Activated T-helper 2 cell treated with anti-CD3 and anti-CD28 coated beads, Interferon-gamma antibody, Interleukin-2, Interleukin-4, amounts not matched to agents 10 μg/mL and 5 μg/mL and 100 μg/mL, durations not matched to agents 14 hours and 24 hours and 36 hours (primary cell): ENCODE measurements at places on chromosomes 12 and 14. TPM values are rescaled to one million over a fixed set of nuclear protein-coding genes. Genes with fewer than 3 reads are reported as not detected.

PTPRQ gene
- not detected in 2 replicates for total RNA-seq

GRCh38 chr12:120762086-120762485 lies 36.5 kb downstream of the ACADS start:
- H3K27ac ChIP-seq: no peak overlapping the region
- H3K4me3 ChIP-seq: no peak overlapping the region
- peaks cover 2% of the 10 kb centered on the region for H3K4me1 ChIP-seq

DNA sequence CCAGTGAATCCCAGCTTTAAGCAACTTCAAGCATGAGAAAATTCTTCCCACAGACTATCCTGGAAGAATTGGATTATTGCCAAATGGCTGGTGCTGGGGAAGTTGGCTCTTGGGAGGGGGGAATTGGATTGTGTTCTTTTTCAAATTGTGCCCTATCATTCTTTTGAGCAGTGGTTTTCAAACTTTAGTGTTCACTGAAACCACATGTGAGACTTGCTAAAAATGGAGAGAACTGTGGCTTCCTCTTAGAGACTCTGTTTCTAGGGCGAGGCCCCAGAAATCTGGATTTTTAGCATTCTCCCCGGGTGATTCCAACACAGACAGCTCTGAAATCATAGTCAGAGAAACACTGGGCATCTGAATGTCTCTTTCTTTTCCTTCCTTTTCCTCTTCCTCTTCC lies 14.3 kb upstream of the OTUB2 start:
- peaks cover 1% of the 10 kb centered on the region for H3K27me3 ChIP-seq
- H3K4me3 ChIP-seq: no peak overlapping the region
- H3K27ac ChIP-seq: peak overlapping the region; percentile 43
- H3K4me1 ChIP-seq: peaks cover 36% of the 10 kb centered on the region
- DNase-seq: no peak
- no peaks in the 10 kb centered on the region for H3K36me3 ChIP-seq

DNA sequence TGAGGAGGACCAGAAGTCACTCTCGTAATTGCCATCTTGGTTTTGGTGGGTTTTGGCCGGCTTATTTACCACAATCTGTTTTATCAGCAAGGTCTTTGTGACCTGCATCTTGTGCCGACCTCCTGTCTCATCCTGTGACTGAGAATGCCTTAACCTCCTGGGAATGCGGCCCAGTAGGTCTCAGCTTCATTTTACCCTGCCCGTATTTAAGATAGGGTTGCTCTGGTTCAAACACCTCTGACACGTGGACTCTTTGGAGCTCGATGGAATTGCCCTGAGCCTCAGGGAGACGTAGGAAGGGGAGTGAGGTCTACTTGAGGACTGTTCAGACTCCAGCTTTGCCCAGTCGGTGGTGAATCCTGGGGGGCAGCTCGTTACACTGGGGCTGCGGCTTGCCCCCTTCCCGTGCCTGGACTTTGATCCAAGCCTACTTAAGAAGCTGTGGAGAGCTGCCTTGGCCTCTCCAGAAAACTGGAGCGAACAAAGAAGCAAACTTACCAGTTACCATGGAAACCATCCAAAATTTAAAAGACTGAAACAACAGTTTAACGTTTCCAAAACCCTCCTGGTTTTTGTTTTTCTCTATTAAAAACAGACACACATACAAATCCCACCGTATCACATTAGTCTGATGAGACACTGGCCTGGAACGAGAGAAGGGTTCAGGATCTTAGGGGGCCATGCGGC lies 28.0 kb downstream of the CALM1 start:
- H3K36me3 ChIP-seq: no peaks in the 10 kb centered on the region
- no peaks in the 10 kb centered on the region for H3K4me1 ChIP-seq
- no peaks in the 10 kb centered on the region for H3K27me3 ChIP-seq
- no peak overlapping the region for H3K4me3 ChIP-seq

- no peak overlapping the region for H3K4me3 ChIP-seq
- no peaks in the 10 kb centered on the region for H3K36me3 ChIP-seq
- H3K4me1 ChIP-seq: no peaks in the 10 kb centered on the region
- DNase-seq: no peak
- H3K27me3 ChIP-seq: peaks cover 22% of the 10 kb centered on the region
- no peak overlapping the region for H3K27ac ChIP-seq
These were observed 2.1 kb downstream of the RNASE13 start for GRCh38 chr14:21032326-21033132.

DNA sequence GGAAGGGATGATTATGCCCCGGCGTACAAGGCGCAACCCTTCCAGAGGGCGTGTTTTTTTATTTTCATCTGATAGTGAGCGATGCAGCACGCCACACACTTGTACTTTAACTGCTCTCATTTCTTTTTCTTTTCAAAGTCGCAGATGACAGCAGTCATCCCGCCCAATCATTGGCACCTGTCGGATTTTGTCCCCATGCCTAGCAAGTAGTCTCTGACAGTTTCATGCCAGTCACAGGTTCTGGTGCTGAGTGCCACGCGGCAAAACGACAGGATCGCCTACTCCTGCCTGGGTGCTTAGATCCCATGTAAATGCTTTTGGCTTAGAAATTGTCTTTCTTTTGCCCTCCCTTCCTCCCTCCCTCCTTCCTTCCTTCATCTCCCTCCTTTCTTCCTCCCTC lies 117.7 kb downstream of the GLT1D1 start:
- no peaks in the 10 kb centered on the region for H3K36me3 ChIP-seq
- H3K4me1 ChIP-seq: peaks cover 11% of the 10 kb centered on the region
- no peak overlapping the region for H3K4me3 ChIP-seq
- peaks cover 21% of the 10 kb centered on the region for H3K27me3 ChIP-seq

- no peak overlapping the region for H3K27ac ChIP-seq
- no peak overlapping the region for H3K4me3 ChIP-seq
- no peak for DNase-seq
- no peaks in the 10 kb centered on the region for H3K36me3 ChIP-seq
- peaks cover 2% of the 10 kb centered on the region for H3K4me1 ChIP-seq
These were observed 86.9 kb downstream of the SPTSSA start for GRCh38 chr14:34374998-34375740.

DNA sequence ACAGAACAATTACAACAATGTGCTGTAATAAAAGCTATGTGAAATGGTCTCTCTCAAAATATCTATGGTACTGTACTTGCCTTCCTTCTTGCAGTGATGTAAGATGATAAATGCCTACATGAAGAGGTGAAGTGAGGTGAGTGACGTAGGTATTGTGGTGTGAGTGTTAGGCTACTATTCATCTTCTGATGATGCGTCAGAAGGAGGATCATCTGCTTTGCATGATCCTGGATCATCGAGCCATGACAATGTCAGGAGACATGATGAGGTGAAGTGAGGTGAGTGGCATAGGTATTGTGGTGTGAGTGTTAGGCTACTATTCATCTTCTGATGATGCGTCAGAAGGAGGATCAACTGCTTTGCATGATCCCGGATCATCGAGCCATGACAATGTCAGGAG lies 105.8 kb downstream of the KCNC2 start:
- no peaks in the 10 kb centered on the region for H3K36me3 ChIP-seq
- no peak overlapping the region for H3K4me3 ChIP-seq
- H3K27ac ChIP-seq: no peak overlapping the region
- H3K27me3 ChIP-seq: no peaks in the 10 kb centered on the region

DNA sequence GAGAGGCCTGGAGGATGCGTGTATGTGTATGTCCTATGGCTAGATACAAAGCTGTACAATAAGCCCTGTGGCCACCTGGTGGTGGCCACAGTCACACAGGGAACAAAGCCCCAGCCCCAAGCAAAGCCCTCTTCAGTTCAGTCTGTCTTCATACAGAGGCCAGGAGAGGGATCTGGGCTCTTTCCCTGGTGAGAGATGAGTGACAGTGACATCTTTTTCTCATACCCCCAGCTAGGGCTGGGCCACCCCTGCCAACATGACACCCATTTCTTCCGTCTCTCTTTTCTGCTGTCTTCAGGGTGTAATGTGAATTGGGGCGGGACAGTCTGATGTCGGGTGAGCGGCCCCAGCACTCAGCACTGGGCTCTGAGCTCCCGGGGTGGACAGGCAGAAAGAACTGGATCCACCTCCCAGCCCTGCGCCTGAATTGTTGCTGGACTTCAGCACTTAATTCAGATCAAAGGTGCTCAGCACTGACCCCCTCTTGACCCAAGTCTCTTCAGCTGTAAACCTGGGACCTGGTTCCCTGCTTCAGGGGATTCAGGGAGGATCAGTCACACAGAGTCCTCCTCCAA lies 59.8 kb downstream of the SERPINA3 start:
- DNase-seq: no peak
- H3K27ac ChIP-seq: no peak overlapping the region
- H3K4me1 ChIP-seq: no peaks in the 10 kb centered on the region
- H3K27me3 ChIP-seq: no peaks in the 10 kb centered on the region
- H3K4me3 ChIP-seq: no peak overlapping the region
- no peaks in the 10 kb centered on the region for H3K36me3 ChIP-seq

ATG101 gene
- 44.6 and 45.9 TPM in 2 replicates for total RNA-seq

GRCh38 chr12:87155621-87156020 lies 873.6 kb downstream of the C12orf50 start:
- no peaks in the 10 kb centered on the region for H3K36me3 ChIP-seq
- no peak overlapping the region for H3K4me3 ChIP-seq
- no peaks in the 10 kb centered on the region for H3K27me3 ChIP-seq

DNA sequence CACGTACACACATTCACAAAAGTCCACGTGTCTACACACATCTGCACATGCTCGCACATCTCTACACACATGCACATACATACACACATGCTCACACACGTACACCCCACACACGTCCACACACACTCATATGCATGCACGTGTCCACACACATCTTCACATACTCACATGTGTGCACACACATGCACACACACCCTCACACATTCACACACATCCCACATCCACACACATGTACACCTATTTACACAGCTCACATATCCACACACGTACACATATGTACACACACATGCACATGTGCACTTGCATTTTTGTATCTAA lies 3.6 kb downstream of the ADGRD1 start:
- no peaks in the 10 kb centered on the region for H3K4me1 ChIP-seq
- H3K36me3 ChIP-seq: no peaks in the 10 kb centered on the region
- DNase-seq: no peak
- no peak overlapping the region for H3K27ac ChIP-seq

SETD3 gene
- total RNA-seq: 52.9 and 53.7 TPM in 2 replicates

GRCh38 chr12:34292736-34293625 lies 270.7 kb downstream of the ALG10 start:
- no peaks in the 10 kb centered on the region for H3K36me3 ChIP-seq
- no peak overlapping the region for H3K27ac ChIP-seq
- no peak for DNase-seq
- H3K27me3 ChIP-seq: no peaks in the 10 kb centered on the region

GRCh38 chr14:80901260-80901659 lies 40.3 kb downstream of the CEP128 start:
- no peaks in the 10 kb centered on the region for H3K27me3 ChIP-seq
- no peak overlapping the region for H3K27ac ChIP-seq
- no peak overlapping the region for H3K4me3 ChIP-seq
- H3K36me3 ChIP-seq: peaks cover 44% of the 10 kb centered on the region
- DNase-seq: no peak
- H3K4me1 ChIP-seq: peaks cover 16% of the 10 kb centered on the region

AGAP2 gene
- 28.9 and 29.0 TPM in 2 replicates for total RNA-seq

DNA sequence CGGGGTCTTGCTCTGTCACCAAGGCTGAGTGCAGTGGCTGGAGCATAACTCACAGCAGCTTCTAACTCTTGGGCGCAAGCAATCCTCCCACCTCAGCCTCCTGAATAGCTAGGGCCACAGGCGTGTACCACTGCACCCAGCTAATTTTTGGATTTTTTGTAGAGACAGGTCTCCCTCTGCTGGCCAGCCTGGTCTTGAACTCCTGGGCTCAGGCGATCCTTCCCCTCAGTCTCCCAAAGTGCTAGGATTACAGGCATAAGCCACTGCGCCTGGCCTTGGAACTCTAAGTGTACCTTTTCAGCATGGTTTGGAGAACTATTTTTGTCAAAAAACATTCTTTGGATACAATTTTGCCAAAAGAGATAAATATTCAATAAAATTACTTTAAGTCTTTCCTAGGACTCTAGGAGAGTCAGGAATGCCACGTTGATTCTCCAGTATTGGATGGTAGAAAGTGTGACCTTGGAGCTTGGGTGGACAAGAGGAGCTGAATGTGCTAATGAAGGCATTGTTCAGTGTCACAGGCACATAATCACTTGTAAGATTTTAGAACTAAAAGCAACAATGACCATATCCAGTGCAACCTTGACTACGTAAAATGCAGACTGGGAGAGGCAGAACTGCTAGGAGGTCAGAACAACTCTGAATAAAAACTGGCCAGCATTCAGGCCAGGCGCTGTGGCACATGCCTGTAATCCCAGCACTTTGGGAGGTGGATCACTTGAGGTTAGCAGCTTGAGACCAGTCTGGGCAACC lies 2.8 kb downstream of the SRSF9 start:
- no peaks in the 10 kb centered on the region for H3K27me3 ChIP-seq
- no peak for DNase-seq
- peak overlapping the region; percentile 95 for H3K4me3 ChIP-seq
- H3K36me3 ChIP-seq: peaks cover 63% of the 10 kb centered on the region
- no peak overlapping the region for H3K27ac ChIP-seq

- H3K27ac ChIP-seq: no peak overlapping the region
- H3K4me1 ChIP-seq: peaks cover 10% of the 10 kb centered on the region
- no peak for DNase-seq
- H3K27me3 ChIP-seq: peaks cover 45% of the 10 kb centered on the region
- peak overlapping the region; percentile 81 for H3K4me3 ChIP-seq
- H3K36me3 ChIP-seq: peaks cover 2% of the 10 kb centered on the region
These were observed 505 bp upstream of the DENND5B start for GRCh38 chr12:31591380-31591901.

- H3K27me3 ChIP-seq: no peaks in the 10 kb centered on the region
- peaks cover 18% of the 10 kb centered on the region for H3K4me1 ChIP-seq
- H3K27ac ChIP-seq: peak overlapping the region; percentile 89
- peak; percentile 23 for DNase-seq
- H3K36me3 ChIP-seq: no peaks in the 10 kb centered on the region
These were observed 1.2 kb downstream of the CDK2AP1 start for GRCh38 chr12:123270214-123271000.

- H3K27ac ChIP-seq: no peak overlapping the region
- peaks cover 3% of the 10 kb centered on the region for H3K36me3 ChIP-seq
- H3K4me3 ChIP-seq: no peak overlapping the region
- H3K27me3 ChIP-seq: no peaks in the 10 kb centered on the region
- DNase-seq: no peak
- peaks cover 8% of the 10 kb centered on the region for H3K4me1 ChIP-seq
These were observed 16.5 kb upstream of the YY1 start for GRCh38 chr14:100222224-100223093.

- no peak overlapping the region for H3K4me3 ChIP-seq
- H3K27ac ChIP-seq: no peak overlapping the region
- DNase-seq: no peak
These were observed 5.3 kb upstream of the BEGAIN start for GRCh38 chr14:100592461-100592891.

KRT83 gene
- total RNA-seq: not detected in 2 replicates
